ENCODE measurements at places on chromosomes 5 and 9. TPM values are rescaled to one million over a fixed set of nuclear protein-coding genes. Genes with fewer than 3 reads are reported as not detected.

The POLR1E gene
- total RNA-seq = 23.2 TPM

The FBN2 gene
- 431 TPM for total RNA-seq

The WWC1 gene
- total RNA-seq = 4.7 TPM

The MORN5 gene
- total RNA-seq = not detected

The CDH9 gene
- not detected for total RNA-seq

The FBLL1 gene
- 0.29 TPM for total RNA-seq

Data from placental pericyte (primary cell).